Activated CD4-positive, alpha-beta T cell treated with anti-CD3 and anti-CD28 coated beads, Interleukin-2, amount 10 ng/mL, durations not matched to agents 24 days and 14 days (primary cell): ENCODE measurements at places on chromosomes 7 and 10.

GRCh38 chr10:34815185-34816084, at the start of gene PARD3:
PARD3 (minus strand) TSS chr10:34815296; CDS start chr10:34814995, 301 bp downstream.
- H3K4me1 ChIP-seq: peaks cover 13% of the 10 kb centered on the region
- peak; percentile 63 for DNase-seq
- peaks cover 63% of the 10 kb centered on the region for H3K27me3 ChIP-seq
- H3K4me3 ChIP-seq: peak within 1 kb of the TSS; percentile 74

GRCh38 chr7:111242141-111242755, 151.3 kb downstream of the LRRN3 start:
- no peak overlapping the region for H3K4me3 ChIP-seq
- H3K27ac ChIP-seq: no peak overlapping the region
- no peaks in the 10 kb centered on the region for H3K27me3 ChIP-seq
- H3K4me1 ChIP-seq: peaks cover 4% of the 10 kb centered on the region

- DNase-seq: peak; percentile 24
- H3K4me3 ChIP-seq: no peak overlapping the region
- H3K36me3 ChIP-seq: peaks cover 61% of the 10 kb centered on the region
- no peak overlapping the region for H3K27ac ChIP-seq
- no peaks in the 10 kb centered on the region for H3K27me3 ChIP-seq
These were observed 92.6 kb downstream of the MLLT10 start for GRCh38 chr10:21626457-21627161.

GRCh38 chr10:129864601-129865126, 99.4 kb downstream of the EBF3 start:
- no peak overlapping the region for H3K27ac ChIP-seq
- H3K4me1 ChIP-seq: no peaks in the 10 kb centered on the region
- H3K36me3 ChIP-seq: no peaks in the 10 kb centered on the region

- peaks cover 2% of the 10 kb centered on the region for H3K36me3 ChIP-seq
- H3K27ac ChIP-seq: peak overlapping the region; percentile 85
- peaks cover 11% of the 10 kb centered on the region for H3K4me1 ChIP-seq
- peaks cover 39% of the 10 kb centered on the region for H3K27me3 ChIP-seq
- peak overlapping the region; percentile 85 for H3K4me3 ChIP-seq
These were observed 101.0 kb upstream of the SVIL start for GRCh38 chr10:29735628-29736365.

DNA sequence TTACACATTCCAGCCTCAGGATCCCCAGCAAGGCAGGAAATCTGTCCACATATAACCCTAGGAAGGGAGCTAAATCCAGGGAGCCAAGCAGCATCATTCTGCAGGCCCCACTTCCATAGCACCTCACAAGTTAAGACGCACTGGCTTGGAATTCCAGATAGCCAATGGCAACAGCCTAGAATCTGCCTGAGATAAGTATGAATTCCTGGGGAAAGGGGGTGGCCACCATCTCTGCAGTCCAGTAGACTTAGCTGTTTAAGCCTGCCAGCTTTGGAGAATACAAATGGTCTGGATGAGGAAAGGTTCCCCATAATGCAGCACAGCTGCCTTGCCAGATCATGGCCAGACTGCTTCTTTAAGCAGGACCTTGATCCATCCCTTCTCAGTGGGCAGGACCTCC, 179.4 kb upstream of the PRSS1 start:
- H3K4me1 ChIP-seq: peaks cover 4% of the 10 kb centered on the region
- H3K36me3 ChIP-seq: no peaks in the 10 kb centered on the region
- no peak overlapping the region for H3K4me3 ChIP-seq
- DNase-seq: no peak

GRCh38 chr7:41116817-41117216, 586.1 kb downstream of the INHBA start:
- H3K4me1 ChIP-seq: no peaks in the 10 kb centered on the region
- no peak for DNase-seq
- H3K4me3 ChIP-seq: no peak overlapping the region
- no peaks in the 10 kb centered on the region for H3K36me3 ChIP-seq

- H3K4me1 ChIP-seq: no peaks in the 10 kb centered on the region
- no peaks in the 10 kb centered on the region for H3K27me3 ChIP-seq
- H3K36me3 ChIP-seq: no peaks in the 10 kb centered on the region
- DNase-seq: no peak
These were observed 857.2 kb upstream of the PHF14 start for GRCh38 chr7:10116511-10116910.

- peaks cover 29% of the 10 kb centered on the region for H3K27me3 ChIP-seq
- DNase-seq: no peak
- H3K36me3 ChIP-seq: no peaks in the 10 kb centered on the region
- no peak overlapping the region for H3K27ac ChIP-seq
- no peaks in the 10 kb centered on the region for H3K4me1 ChIP-seq
- no peak overlapping the region for H3K4me3 ChIP-seq
These were observed 297.8 kb downstream of the DNAJB6 start for GRCh38 chr7:157634401-157635147.

- DNase-seq: no peak
- H3K4me1 ChIP-seq: peaks cover 13% of the 10 kb centered on the region
- H3K27ac ChIP-seq: no peak overlapping the region
- H3K36me3 ChIP-seq: peaks cover 4% of the 10 kb centered on the region
- no peak overlapping the region for H3K4me3 ChIP-seq
These were observed 217.1 kb downstream of the CAMK1D start for GRCh38 chr10:12566161-12567115.

- DNase-seq: no peak
- H3K27me3 ChIP-seq: no peaks in the 10 kb centered on the region
- H3K4me1 ChIP-seq: no peaks in the 10 kb centered on the region
- H3K4me3 ChIP-seq: no peak overlapping the region
- no peak overlapping the region for H3K27ac ChIP-seq
- H3K36me3 ChIP-seq: no peaks in the 10 kb centered on the region
These were observed 217.4 kb downstream of the GRM8 start for GRCh38 chr7:127035203-127035849.

DNA sequence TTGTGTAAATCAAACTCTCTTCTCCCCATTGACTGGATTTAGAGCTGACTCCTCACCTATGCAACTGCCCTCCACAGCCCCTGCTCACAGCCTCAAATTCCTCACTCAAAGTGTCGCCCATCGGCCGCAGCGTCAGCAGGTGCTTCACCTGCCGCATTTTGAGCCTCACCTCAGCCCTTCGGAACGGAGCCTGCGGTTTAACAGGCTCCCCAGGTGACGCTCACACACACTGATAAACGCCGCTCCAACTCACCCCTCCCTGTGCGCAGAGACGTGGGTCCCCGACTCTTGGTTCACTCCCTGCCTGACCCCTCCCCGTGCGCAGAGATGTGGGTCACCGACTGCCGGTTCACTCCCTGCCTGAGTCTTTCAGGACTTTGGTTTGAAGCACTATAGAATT, 57.1 kb downstream of the CARD11 start:
- H3K27ac ChIP-seq: no peak overlapping the region
- no peak overlapping the region for H3K4me3 ChIP-seq
- peaks cover 42% of the 10 kb centered on the region for H3K4me1 ChIP-seq
- no peak for DNase-seq
- H3K36me3 ChIP-seq: peaks cover 43% of the 10 kb centered on the region

- DNase-seq: no peak
- no peak overlapping the region for H3K4me3 ChIP-seq
- H3K27me3 ChIP-seq: peaks cover 5% of the 10 kb centered on the region
- H3K27ac ChIP-seq: no peak overlapping the region
- H3K36me3 ChIP-seq: no peaks in the 10 kb centered on the region
- no peaks in the 10 kb centered on the region for H3K4me1 ChIP-seq
These were observed 3.2 kb downstream of the ABCC2 start for GRCh38 chr10:99785646-99786045.

- no peak overlapping the region for H3K27ac ChIP-seq
- peaks cover 2% of the 10 kb centered on the region for H3K4me1 ChIP-seq
These were observed 10.8 kb upstream of the PHYH start for GRCh38 chr10:13310518-13311176.

- H3K4me3 ChIP-seq: no peak overlapping the region
- DNase-seq: no peak
- H3K27ac ChIP-seq: no peak overlapping the region
- H3K27me3 ChIP-seq: no peaks in the 10 kb centered on the region
- H3K36me3 ChIP-seq: no peaks in the 10 kb centered on the region
These were observed 969.6 kb downstream of the LRMDA start for GRCh38 chr10:76401006-76401405.

GRCh38 chr7:5396999-5397663, 26.5 kb downstream of the TNRC18 start:
- H3K27ac ChIP-seq: peak overlapping the region; percentile 95
- peak; percentile 95 for DNase-seq
- H3K4me1 ChIP-seq: peaks cover 25% of the 10 kb centered on the region

DNA sequence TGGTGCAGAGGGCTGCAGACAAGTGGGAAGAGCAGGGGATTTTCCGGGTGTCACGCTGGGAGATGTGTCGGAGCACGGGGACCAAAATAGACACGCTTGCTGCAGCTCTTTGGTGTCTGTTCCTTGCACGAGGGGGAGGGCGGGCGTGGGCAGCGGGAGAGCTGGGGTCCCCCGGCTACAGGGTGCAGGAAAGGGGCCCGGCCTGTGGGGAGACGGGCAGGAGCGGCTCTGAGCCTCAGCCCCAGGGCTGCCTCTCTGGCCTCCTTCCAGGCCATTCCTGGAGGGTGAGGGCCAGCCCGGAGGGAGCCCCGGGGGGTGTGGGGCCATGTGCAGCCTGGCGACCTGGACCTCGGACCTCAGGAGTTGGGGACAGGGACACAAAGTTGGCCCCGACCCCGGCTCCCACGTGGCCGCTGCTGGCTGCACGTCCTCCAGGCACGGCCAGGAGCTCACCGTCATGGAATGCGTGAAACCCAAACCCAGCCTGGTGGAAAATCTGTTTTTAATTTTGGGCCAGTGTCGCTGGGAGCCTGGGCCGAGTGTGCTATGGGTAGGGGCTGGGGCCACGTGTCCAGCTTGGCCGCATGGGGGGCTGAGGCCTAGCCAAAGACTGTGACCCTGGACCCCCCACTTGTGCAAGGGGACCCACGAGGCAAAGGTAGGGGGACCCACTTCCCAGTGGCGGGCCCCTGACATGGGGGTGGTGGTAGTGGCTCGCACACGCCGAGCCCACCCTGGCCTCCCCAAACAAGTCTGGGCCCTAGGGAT, 6.6 kb downstream of the TTYH3 start:
- no peak overlapping the region for H3K27ac ChIP-seq
- no peaks in the 10 kb centered on the region for H3K36me3 ChIP-seq
- DNase-seq: no peak
- peaks cover 7% of the 10 kb centered on the region for H3K4me1 ChIP-seq
- no peaks in the 10 kb centered on the region for H3K27me3 ChIP-seq

DNA sequence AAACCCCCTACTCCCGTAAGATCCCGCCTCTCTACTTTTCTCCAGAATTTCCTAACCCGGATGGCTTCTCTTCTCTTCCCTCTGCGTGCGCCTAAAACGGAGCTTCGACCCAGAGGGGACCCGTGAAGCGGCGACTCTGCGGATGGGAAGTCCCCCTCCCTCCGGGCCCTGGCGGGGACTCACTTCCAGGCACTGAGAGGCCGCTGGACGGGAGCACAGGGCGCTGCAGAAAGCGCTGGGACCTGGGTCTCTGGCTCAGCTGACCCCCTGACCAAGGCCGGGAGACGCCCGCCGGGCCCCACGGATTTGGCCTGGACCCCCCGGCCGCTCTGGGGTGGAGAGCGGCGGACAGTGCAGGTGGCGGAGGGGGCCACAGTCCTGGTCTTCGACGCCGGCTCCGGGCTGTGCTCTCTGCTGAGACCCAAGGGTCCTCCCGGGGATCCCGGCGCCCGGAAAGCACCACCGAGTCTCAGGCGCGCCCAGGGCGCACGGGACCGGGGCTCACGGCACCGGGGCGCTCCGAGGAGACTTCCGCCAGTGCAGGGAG, 688 bp upstream of the FOXL3 start:
- no peaks in the 10 kb centered on the region for H3K4me1 ChIP-seq
- H3K27me3 ChIP-seq: peaks cover 29% of the 10 kb centered on the region
- H3K27ac ChIP-seq: no peak overlapping the region
- H3K36me3 ChIP-seq: no peaks in the 10 kb centered on the region
- H3K4me3 ChIP-seq: no peak overlapping the region

- no peak overlapping the region for H3K27ac ChIP-seq
- H3K36me3 ChIP-seq: no peaks in the 10 kb centered on the region
- no peaks in the 10 kb centered on the region for H3K4me1 ChIP-seq
- H3K27me3 ChIP-seq: no peaks in the 10 kb centered on the region
These were observed 472.8 kb upstream of the STEAP1 start for GRCh38 chr7:89681448-89681847.

DNA sequence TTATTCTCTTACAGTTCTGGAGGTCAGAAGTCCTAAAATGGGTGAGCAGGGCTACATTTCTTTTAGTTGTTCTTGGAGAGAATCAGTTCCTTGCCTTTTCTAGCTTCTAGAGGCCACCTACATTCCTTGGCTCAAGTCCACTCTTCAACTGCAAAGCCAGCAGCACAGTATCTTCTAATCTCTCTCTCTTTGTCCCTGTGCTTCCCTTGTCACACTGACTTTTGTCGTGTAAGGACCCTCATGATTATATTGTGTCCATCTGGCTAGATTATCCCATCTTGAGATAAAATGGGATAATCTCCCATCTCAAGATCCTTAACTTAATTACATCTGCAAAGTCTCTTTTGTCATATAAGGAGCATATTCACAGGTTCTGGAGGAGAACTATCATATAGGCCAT, 359.0 kb downstream of the ADRA2A start:
- H3K4me1 ChIP-seq: no peaks in the 10 kb centered on the region
- no peak for DNase-seq
- no peaks in the 10 kb centered on the region for H3K27me3 ChIP-seq

- H3K36me3 ChIP-seq: no peaks in the 10 kb centered on the region
- H3K27me3 ChIP-seq: no peaks in the 10 kb centered on the region
- no peak overlapping the region for H3K27ac ChIP-seq
- H3K4me3 ChIP-seq: no peak overlapping the region
- H3K4me1 ChIP-seq: no peaks in the 10 kb centered on the region
- no peak for DNase-seq
These were observed 35.8 kb downstream of the ADAM12 start for GRCh38 chr10:126352453-126352852.

DNA sequence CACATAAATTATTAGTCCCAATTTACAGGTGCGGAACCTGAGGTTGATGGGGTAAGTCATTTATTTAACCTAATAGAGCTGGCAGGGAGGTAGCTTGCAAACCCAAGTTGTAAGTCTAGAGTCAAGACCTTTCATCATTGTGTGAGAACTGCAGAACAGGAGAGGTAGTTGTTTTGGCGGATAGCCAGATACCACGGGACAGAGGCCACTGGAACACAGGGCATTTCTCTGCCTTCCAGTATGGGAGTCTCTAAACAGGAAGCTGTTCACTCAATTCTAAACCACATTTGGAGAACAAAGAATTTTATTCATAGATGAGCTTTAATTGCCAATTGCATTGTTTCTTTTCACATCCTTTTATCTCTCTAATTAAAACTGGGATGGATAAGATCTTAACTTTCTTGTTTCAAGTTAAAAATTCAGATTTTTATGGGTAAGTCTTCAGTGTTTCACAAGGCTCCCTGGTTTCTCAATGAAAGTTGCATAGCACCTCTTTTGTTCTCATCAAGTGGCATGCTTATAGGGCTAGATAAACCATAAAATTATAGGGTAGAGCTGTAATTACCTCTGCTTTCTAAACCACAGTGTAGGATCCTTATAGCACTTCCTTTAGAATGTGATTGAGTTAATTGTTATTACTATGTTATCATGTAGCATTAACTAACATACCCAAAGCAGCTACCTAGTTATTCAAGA, 489.0 kb downstream of the GATA3 start:
- no peak overlapping the region for H3K27ac ChIP-seq
- H3K27me3 ChIP-seq: peaks cover 2% of the 10 kb centered on the region
- H3K4me3 ChIP-seq: no peak overlapping the region
- H3K36me3 ChIP-seq: no peaks in the 10 kb centered on the region
- DNase-seq: no peak
- H3K4me1 ChIP-seq: no peaks in the 10 kb centered on the region
